Left kidney (tissue), 8 donors: ENCODE measurements at places on chromosomes 7 and 10.

GRCh38 chr10:44415121-44415520 lies 30.2 kb upstream of the CXCL12 start:
- DNase-seq = no peak

DNA sequence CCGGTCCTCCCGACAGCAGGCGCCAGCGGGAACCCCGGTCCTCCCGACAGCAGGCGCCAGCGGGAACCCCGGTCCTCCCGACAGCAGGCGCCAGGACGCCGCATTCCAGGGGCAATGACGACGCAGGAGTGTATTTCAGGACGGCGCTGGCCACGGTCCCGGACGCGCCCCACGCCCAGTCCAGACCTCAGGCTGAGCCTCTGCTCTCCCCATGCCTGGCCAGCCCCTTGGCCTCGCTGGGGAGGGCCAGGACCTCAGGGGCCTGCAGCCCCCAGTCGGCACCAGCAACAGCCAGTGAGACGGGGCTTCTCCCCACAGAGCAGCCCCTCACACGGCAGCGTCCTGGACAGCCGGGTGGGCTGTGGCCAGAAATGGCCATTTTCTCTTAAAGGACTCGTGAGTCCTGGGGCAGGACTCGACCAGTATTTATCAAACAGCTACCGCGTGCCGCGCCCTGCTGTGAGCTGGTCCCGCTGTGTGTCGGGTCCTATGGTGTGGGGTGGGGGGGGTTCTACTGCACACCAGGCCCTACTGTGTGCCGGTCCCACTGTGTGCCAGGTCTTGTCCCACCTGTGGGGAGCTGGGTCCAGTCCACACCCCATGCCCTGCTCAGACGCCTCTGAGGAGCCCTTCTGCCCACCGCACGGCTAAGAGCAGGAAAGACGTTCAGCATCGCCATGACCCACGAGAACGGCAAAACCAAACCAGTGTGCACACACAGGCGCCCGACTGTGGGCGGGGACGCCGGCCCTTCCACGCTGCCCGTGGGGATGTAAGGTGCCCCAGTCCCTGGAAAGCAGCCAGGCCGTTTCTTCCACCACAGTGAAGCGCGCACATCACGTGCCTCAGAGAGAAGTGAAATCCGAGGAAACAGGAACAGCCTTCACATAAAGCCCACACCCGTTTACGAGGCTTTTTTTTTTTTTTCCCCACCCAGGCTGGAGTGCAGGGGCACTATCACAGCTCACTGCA lies 33.3 kb downstream of the GET4 start:
- DNase-seq = no peak

- no peak for DNase-seq
Measured at GRCh38 chr7:11298220-11298619, 324.5 kb downstream of the PHF14 start.

- DNase-seq = no peak
Measured at GRCh38 chr10:48481385-48481784, 123.5 kb downstream of the ARHGAP22 start.

- DNase-seq = no peak
Measured at GRCh38 chr7:56083150-56083785, 9.5 kb downstream of the PHKG1 start.

- no peak for DNase-seq
Measured at GRCh38 chr10:80964955-80965614, 427.4 kb downstream of the SH2D4B start.

DNA sequence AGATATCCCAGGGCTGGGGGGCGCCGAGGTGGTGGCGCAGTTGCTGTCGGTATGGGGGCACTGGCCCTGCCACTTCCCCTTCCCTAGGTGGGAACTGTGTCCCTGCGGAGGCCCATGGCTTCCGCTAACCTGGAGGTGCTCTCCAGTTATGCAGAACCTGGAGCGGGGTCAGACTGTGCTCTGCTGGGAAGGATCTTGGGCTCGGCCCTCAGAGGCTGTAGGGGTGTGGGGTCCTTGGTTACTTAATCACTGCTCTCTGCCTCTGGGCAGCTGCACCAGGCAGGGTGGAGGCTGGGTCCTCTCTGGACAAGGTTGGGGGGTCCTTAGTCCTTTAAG lies 2.4 kb downstream of the BRI3 start:
- DNase-seq = no peak

DNA sequence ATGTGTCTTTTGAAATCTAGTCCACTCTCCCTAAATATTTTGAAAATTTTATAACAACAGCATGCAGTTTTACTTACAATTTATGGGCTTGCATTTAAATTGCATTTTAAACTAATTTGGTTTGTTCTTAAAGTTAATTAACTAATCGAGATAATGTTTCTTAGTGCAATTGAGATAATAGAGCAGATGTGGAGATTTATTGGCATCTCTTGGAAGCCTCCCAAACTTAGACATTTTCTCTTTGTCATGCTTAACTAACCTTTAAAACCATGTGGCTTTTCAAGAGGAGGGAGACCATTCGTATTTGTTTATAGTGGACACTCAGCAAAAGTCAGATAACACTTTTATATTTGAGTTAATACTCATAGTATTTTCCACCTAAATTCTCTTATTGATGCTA lies 887.0 kb upstream of the CELF2 start:
- DNase-seq = no peak

DNA sequence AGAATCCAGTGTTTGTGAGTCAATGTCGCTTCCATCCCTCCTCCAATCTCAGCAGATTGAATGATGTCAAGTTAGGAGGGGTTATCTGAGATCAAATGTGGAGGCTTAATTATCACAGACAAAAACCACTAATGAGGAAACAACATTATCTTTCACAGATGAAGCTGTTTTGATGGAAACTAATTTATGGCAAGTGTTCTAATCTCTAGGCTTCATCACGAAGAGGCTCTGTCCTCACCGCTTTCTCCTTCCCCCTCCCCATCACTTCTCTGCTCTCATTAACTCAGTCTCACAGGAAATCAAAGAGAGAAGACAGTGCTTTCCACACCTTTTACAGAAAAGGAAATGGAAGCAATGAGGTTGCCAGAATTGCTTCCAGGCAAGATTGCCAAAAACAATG lies 283.7 kb downstream of the BMPER start:
- no peak for DNase-seq

DNA sequence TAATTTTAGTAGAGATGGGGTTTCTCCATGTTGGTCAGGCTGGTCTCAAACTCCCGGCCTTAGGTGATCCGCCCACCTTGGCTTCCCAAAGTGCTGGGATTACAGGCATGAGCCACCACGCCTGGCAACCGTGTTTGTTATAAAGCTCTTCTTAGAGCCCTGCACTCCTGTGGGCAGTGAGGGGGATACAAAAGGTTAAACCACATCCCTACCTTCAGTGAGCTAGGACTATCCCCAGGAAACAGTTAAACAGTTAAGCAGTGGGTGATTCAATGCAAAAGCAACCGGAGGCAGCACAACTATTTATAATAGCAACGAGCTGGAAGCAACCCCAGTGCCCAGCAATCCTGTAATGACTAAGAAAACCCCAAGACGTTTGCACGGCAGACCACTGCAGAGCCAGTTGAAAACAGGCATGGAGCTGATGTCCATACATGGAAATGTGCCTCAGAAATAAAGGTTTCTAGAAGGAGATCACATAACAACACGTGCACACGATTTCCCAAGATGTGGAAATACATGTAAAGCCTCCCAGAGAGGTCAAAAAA lies 107.2 kb upstream of the LYZL2 start:
- DNase-seq = no peak

GRCh38 chr7:53596230-53596629 lies 560.8 kb downstream of the POM121L12 start:
- no peak for DNase-seq

- DNase-seq = no peak
Measured at GRCh38 chr7:4406288-4407058, 275.6 kb upstream of the FOXK1 start.

DNA sequence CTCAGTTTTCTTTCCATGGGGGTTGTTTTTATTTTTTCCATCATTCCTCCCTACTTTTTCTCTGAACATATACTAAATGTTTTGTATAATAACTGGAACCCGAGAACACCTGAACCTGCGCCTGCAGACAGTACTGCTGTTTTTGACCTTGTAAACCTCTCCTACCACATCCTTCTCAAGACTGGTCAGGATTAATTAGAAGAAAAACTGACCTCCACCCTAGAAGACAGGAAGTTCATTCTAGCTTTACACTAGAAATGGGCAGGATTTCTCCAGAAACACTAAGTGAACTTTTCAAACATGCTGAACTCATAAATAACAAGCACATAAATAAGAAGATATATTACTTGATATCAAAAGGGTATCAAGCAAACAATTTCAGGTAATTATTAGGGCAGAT lies 751 bp upstream of the HYCC1 start:
- DNase-seq = no peak

DNA sequence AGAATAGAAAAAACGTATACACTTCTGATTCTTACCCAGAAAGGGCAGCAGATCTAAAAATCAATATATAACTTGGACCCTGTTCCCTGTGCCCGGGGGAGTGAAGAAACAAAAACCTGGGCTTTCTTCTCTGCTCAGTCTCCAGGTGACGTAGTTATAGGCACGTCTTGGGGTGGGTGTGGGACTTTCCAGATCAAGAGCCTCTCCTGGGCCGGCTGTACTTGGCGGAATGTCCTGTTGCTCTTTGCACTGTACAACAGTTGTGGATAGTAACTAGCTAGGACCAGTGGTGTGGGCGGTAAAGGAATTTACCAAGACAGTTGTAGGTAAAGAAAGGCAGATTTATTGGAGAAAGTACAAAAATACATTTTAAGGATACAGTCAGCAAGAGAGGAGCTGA lies 40.4 kb upstream of the STEAP4 start:
- no peak for DNase-seq

- DNase-seq = no peak
Measured at GRCh38 chr7:105011141-105011830, 2.7 kb upstream of the KMT2E start.

DNA sequence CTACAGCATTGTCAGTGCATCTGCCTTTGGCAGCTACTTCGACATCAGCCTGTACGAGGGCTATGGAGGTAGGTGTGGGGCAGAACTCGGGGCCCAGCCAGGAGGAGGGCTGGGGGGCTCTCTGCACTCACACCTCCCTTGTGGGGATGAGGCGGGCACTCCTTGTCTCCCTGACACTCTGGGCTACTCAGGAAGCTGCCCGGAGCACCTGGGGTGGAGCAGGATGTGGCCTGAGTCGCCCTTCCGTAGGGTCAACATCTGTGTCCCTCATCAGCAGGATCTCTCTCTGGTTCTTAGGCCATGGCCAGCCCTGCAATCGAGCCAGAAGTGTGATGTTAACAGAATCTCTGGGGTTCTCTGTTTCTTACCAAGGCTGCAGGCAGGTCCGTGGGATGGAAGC lies 40.2 kb downstream of the C10orf105 start:
- DNase-seq = no peak

GRCh38 chr10:29926693-29927048 lies 132.7 kb downstream of the JCAD start:
- DNase-seq = peak; percentile 49
